Hypothalamus (tissue), 51 donors: ENCODE measurements at places on chromosomes 13 and 19.

GRCh38 chr19:24098359-24098758, 11.4 kb downstream of the ZNF254 start:
- DNase-seq: no peak

DNA sequence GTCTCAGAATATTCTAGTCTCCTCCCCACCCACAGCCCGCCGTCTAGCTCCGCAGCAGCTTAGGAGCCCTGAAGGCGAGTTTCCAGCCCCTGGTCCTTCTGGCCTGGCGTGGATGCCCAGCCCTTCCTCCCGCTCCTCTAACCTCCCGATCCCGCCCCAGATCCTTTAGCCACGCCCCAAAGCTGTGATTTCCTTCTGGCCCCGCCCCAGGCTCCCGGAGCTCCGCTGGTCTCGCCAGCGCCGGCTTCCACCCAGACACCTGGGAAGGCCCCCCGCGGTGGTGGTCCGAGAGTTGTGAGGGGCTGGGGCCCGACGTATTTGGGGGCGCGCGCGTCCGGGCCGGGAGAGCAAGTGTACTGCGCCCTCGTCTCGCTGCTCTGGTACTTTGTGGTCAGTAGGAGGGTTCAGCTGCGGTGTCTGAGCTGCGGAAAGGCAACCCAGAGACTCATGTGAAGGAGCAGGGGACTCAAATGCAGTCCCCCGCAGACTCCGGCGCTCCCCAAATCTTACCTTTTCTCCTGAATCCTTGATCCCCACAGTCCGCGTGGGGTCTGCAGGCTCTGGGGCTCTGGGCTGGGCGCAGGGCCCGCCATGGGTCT, at the start of gene CGB7:
TSS of gene CGB7 (minus strand) at position 114 of the 599 bp plus-strand sequence. CDS start 2,374 bp downstream, outside the sequence.
- peak; percentile 16 for DNase-seq

DNA sequence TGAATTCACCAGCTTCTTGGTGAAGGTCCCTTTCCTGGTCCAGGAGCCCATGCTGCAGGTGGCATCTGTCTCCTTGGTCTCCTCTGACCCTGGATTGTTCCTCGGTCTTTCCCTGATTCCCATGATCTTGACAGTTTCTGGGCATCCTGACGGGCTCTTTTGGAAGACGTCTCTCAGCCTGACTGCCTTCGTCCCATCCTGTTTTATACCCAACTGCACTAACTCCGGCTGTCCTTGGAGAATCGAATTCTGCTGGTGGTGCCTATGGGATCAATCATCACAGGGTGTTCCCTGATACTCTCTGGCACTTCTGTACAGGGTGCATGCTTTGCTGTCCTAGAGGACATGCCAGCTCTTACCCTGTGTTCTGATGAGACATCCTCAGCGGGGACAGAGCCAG, 19.1 kb downstream of the CERS1 start:
- DNase-seq: no peak

- DNase-seq: no peak
Observed at GRCh38 chr13:50691176-50691680, 152.3 kb downstream of the DLEU7 start.

DNA sequence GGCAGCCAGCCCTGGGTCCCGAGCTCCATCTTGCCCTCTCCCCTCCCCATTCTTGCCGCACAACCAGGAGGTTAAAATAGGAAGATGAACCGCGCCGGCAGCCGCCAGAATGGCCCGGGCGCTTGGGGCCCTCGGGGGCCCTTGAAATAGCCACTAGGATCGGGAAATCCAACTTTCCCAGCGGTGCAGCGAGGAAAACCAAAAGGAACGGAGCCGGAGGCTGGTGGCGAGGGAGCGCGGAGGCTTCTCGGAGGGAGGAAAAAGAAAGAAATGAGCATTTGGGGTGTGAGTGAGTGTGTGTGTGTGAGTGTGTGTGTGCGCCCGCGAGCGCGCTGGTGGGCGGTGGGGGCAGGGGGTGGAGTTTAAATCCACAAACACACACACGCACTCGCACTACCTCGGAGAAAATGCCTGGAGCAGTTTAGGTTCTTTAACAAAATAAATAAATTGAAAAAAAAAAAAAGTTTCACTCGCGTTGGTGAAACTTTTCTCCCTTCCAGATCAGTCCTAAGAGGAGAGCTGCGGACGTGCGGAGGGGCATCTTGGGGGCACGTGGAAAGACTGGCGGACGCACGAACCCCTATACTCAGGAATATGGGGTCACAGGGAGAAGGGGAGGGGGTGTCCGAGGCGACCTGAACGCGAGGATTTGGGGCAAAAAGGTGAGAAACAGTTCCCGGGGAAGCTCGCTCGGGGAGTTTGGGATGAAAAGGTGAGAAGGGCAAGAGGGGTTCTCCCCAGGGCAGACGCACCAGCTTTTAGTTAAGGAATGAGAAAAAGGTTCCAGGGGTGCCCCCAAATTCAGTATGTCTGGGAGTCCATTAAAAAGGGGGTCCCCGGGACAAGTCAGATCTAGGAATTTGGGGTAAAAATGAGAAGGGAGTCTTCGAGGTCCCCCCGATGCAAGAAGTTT, 1.3 kb downstream of the RFX2 start:
- DNase-seq: no peak

DNA sequence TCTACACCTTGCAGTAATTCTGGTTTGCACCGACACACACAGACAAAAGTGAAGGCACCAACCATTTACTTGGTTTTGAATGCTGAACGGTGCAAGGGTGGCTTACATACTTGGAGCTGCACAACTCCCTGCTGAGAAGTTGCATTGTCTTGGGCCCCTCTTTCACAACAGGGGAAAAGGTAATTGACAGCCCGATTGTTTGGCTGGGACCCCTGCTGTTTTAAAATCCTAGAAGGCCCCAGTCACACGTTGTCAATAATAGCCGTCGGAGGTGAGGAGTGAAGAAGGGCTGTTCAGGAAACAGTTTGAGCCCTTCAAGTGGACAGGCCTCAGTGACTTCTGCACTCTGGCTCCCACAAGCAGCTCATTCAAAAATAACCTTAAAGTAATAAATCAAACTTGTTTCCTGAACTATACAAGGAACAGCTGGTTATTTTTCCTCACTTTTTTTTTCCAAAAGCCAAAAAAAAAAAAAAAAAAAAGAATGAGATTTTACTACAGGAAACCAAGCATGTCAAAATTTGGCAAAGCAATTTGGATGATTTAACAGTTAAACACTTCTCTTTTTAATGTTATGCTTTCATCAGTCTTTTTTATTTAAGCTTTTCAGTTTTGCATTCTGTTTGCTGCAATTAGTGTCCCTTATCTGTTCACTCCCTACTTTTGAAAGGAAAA, 19.0 kb upstream of the SPRY2 start:
- no peak for DNase-seq
